ENCODE measurements at places on chromosomes 3 and 15.

DNA sequence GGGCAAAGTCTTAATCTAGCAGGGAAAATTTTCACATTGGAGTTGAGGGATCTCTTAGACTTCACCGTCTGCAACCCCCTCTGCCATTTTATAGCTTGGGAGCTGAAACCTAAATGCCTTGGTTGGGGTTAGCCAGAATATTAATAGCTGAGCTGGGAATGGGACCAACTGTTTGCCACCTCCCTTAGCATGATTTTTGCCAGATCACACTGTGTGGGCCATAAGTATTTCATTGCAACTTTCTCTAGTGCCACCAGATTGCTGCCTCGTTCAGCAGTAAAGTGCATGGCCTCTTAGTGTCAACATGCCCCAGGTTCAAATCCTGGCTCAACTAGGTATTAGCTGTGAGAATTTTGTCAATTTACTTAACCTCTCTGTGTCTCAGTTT lies 55.9 kb upstream of the ABHD17C start:
- no peak for DNase-seq

- DNase-seq = no peak
Measured at GRCh38 chr3:2516762-2517441, 418.2 kb downstream of the CNTN4 start.

DNA sequence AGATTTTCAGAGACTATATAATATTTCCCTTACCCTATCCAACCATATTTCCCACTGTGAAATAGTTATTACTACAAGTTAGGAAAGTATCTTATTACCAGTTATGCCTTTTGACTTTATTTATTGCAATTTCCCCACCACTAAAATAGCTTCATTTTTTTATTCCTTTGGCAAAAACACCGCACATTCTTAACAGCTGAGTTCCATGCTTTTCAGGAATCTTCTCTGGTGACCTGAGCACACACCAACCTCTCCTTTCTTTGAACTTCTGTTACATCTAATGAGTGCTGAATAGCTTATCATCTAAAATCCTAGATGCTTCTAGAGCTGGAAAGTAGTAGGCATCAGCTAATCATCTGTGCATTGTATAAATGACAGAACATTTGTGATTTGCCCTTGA lies 99.1 kb downstream of the UBE2E2 start:
- DNase-seq = no peak

DNA sequence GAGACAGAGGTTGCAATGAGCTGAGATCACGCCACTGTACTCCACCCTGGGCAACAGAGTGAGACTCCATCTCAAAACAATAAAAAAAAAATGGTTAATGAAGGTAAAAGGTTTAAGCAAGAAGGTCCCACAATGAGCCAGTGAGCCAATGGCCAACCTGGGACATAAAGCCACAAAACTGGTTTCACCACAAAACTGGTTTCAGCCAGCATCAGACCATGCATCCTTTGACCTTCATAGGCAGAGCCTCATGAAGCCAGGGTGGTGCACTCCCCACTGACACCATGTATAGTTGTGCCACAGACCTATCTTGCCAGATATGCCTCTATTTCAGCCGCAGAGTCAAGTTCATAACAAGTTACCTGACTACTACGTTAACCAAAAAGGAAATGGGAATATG lies 41.9 kb downstream of the SCAP start:
- DNase-seq = no peak

DNA sequence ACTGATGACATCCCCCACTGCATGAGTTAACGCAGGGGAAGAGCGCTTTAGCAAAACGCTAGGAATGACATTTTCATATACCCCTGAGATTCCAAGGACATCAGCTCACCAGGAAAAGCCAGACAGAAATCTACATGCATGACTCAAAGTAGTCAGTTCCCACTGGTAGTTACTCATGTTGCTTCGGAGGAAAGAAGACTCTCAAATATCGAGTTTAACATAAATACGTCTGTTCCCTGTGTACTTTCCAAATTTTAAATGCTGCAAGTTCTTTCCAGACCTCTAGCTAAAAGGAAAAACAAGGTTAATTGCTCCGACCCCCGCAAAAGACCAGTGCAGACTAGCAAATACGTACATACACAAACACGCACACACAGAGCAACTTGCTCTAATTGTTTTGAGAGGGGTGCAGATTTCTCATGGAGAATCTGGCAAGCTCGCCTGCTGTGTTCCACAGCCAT lies 115.4 kb upstream of the PRICKLE2 start:
- no peak for DNase-seq

DNA sequence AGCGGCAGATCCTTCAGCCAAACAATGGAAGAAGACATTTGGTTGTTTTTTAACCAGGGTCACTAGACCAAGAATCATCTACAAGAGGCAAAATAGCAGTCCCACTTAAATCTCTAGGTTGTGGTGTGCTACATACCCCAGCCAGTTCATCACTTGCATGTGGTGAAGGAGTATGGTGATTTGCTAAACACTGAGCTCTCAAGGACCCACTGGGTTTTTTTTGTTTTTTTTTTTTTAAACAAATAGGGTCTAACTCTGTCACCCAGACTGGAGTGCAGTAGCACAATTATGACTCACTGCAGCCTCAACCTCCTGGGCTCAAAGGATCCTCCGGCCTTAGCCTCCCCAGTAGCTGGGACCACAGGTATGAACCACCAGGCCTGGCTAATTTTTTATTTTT lies 508.0 kb downstream of the FOXP1 start:
- DNase-seq = no peak

- no peak for DNase-seq
Measured at GRCh38 chr3:52492059-52492458, 3.1 kb upstream of the STAB1 start.

DNA sequence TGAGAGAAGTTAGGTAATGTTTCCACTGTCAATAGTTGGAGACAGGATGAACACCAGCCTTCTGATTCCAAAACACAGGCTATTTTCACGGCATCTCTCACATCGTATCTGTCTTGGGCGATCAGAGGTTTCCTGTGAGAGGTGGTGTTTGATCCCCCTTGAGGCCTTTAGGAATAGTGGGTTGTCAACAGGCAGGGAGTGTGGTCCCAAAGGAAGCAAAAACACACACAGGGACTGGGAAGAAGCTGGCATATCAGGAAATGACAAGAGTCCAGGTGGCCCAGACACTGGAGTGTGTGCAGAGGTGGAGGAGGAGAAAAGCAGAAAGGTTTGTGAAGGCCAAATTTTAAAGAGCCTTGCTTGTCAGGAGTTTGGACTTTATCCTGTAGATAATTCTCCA lies 6.6 kb upstream of the MAGEF1 start:
- no peak for DNase-seq

DNA sequence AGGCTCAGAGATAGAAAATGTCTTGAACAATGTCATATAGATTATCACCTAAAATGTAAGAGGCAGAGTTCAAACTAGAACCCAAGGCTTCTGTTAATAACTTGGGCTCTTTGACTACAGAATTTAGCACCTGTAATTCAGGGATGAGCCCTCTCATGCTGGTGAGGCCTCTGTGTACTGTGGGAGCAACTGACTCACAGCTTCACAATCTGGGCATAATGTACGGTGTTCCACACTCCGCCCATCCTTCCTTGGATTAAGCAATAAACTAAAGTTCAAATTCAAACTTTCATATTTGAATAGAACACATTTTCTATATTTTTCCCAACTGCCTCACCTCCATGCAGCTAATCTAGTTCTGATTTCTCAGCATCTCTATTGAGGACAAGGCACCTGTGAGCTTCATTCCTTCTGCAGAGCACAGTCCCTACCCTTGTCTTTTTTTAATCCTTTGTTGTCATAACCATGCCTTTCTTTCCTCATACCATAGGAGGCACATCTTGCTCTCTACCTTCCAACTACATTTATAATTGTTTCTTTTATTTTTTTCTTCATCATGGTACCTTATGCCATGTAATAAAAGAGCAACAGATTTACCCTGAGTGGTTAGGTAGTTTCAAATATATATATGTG lies 392.1 kb downstream of the NLGN1 start:
- no peak for DNase-seq

GRCh38 chr3:63814237-63814636 lies 4.9 kb upstream of the C3orf49 start:
- DNase-seq = no peak

- DNase-seq = peak; percentile 97
Measured at GRCh38 chr3:71444028-71444860, 139.3 kb downstream of the FOXP1 start.

DNA sequence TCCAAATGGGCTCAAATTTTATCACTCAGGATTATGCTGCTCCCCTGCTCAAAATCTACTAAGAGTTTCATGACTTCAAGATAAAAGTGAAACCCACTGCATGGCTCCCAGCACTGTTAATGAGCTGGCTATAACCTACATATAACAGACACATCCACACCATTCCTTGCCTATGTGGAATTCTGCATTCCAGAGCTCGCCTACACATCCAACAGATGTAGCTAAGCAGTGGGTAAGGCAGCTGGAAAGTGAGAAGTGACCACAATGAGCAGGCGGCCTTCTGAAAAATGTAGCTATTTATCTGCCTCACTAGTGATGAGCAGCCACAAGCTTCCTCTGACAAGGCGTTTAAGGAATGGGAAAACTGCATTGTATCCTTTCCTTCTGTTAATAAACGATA lies 92.0 kb upstream of the TRIM42 start:
- DNase-seq = no peak

DNA sequence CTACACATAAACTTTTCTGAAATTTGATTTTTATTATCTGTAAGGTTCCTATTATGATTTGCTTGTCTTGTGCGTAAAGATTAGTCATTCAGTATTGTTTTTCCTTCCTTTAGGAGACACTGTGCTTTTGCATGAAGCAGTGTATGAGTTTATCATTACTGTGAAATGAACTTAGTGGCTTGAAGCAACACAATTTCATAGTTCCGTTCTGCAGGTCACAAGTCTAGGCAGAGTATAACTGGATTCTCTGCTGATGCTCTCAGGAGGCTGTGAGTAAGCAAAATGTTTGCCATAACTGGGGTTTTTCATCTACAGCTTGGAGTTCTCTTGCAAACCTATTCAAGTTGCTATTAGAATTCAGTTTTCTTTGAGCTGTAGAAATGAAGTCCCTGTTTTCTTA lies 1136.1 kb downstream of the OTOL1 start:
- DNase-seq = no peak

- no peak for DNase-seq
Measured at GRCh38 chr3:78277801-78278200, 1237.9 kb downstream of the ROBO2 start.

DNA sequence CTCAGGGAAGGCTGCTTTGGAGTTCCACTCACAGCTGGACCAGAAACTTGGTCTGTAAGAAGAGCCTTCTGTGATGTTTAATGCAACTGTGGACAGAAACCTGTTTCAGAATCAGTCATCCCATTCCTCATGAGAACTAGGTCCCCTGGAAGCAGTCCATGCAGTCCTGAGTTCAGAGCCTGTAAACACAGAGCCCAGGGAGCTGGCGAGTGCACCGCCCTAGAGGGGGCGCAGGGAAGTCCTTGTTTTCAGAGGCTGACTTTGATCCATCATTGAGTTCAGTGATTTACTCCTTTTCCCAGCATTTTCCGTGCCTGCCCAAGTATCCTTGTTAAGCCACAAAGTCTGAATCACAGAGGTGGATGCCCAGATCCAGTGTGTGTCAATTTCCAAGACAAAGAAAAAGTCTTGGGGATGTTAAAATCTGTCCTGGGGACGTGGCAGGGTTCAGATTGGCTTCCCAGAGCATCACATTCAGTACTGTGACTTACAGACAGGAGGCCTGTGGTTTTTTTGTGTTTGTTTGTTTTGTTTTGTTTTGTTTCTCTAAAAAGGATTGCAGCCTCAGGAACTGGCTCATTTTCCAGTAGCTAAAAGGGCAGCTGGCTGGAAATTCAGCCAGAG lies 9.8 kb upstream of the TXNRD3 start:
- DNase-seq = no peak

- no peak for DNase-seq
Measured at GRCh38 chr3:24462737-24463136, 31.9 kb downstream of the THRB start.

DNA sequence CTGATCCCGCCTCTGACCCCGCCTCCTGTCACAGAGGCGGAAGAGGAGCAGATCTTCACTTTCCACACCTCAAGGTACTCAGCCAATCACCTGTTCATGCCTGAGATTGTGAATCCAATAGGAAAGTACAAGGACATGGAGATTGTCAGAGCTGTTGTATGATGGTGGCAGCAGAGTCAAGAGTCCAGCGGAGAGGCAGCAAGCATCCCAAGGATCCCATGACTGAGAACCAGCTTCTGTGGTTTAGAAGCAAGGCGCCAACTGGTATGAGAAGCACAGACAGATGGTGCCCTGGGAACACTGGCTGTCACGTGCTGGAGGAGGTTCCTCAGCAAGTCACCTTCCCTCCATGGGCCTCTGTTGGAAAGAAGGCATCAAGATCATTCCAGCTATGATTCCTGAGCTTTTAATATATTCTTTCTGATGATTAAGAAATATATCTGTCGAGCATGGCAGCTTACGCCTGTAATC lies 93.9 kb downstream of the CPN2 start:
- no peak for DNase-seq

GRCh38 chr3:25854214-25854613 lies 64.3 kb downstream of the OXSM start:
- no peak for DNase-seq

DNA sequence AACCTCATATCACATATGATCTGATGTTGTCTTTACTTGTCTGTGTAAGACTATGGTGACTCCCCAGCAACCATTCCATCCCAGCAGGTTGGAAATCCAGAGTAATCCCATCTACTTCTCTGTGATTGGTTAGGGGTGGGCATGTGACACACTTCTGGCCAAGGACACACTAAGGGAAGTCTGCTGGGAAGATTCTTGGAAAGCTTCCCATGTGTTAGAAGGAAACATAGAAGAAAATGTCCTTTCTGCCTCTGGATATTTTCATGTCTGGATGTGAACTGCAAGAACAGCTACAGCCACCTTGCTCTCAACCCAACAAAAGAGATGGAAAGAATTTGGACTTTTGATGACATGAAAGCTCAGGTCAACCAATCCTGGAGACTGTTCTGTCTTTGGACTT lies 2.6 kb upstream of the UBE2Q2 start:
- DNase-seq = no peak

DNA sequence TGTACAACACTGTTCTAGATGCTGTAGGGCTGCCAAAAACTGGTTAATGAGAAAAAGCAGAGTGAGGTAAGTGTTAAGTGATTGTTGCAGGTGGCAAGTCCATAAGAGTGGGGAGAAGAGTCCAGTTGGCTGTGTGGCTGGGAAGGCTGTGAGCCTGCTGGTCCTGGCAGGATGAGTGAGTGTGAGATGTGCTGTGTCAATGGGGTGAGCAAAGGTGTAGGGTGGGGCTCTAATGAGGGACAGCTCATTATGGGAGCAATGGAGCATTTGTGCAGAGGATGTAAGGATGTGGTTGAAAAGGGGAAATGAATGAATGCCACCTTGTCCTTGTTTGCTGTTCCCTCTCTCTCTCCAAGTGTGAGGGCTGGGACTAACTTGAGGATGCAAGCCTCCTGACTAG lies 145.3 kb upstream of the ROPN1 start:
- no peak for DNase-seq

Measured in SIG-M5 (cell line).